Activated B cell treated with CpG ODN at 0.5 μM for 24 hours (primary cell): ENCODE measurements at places on chromosomes 13 and 19. TPM values are rescaled to one million over a fixed set of nuclear protein-coding genes. Genes with fewer than 3 reads are reported as not detected.

Gene KLK14
- 0.76 and 0.82 TPM in 2 replicates for total RNA-seq

Gene CCDC159
- 27.6 and 32.1 TPM in 2 replicates for total RNA-seq

Gene SLC44A2
- 195 and 213 TPM in 2 replicates for total RNA-seq

GRCh38 chr19:43784241-43784980, 3.6 kb upstream of the KCNN4 start:
- H3K4me3 ChIP-seq = peak overlapping the region; percentile 88
- H3K4me1 ChIP-seq = peaks cover 48% of the 10 kb centered on the region
- DNase-seq = peak; percentile 50
- H3K27me3 ChIP-seq = no peaks in the 10 kb centered on the region
- peak overlapping the region; percentile 94 for H3K27ac ChIP-seq

DNA sequence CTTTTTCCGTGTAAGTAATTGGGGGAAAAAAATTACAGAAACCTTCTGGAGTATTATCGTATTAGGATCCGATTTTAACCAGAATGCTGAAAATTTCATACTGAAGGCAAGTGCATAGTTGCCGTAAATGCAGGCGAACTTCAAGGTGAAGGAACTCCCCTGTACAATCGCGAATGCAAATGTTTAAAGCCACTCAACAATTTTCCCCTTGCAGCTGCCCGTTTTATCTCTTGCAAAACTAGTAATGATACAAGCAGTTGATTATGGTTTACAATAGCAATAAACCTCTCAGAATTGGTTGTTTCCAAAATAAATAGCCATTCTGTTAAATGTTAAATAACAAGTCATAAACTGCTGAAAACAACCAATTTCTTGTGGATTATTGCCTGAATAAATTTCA, 105.7 kb downstream of the DNAJC15 start:
- H3K4me1 ChIP-seq = peaks cover 22% of the 10 kb centered on the region
- DNase-seq = no peak
- H3K27me3 ChIP-seq = peaks cover 29% of the 10 kb centered on the region
- no peak overlapping the region for H3K27ac ChIP-seq
- H3K36me3 ChIP-seq = no peaks in the 10 kb centered on the region
- H3K4me3 ChIP-seq = peak overlapping the region; percentile 72

GRCh38 chr13:99363949-99364348, 56.8 kb upstream of the GPR183 start:
- peak overlapping the region; percentile 71 for H3K27ac ChIP-seq
- peaks cover 90% of the 10 kb centered on the region for H3K4me1 ChIP-seq
- H3K36me3 ChIP-seq = peaks cover 30% of the 10 kb centered on the region
- H3K4me3 ChIP-seq = peak overlapping the region; percentile 25
- no peaks in the 10 kb centered on the region for H3K27me3 ChIP-seq
- DNase-seq = no peak

Gene TUBGCP3
- 47.9 and 57.4 TPM in 2 replicates for total RNA-seq

GRCh38 chr19:1110809-1111640, 7.2 kb downstream of the GPX4 start:
- peaks cover 15% of the 10 kb centered on the region for H3K4me1 ChIP-seq
- no peak overlapping the region for H3K4me3 ChIP-seq
- no peak overlapping the region for H3K27ac ChIP-seq
- peaks cover 29% of the 10 kb centered on the region for H3K36me3 ChIP-seq
- H3K27me3 ChIP-seq = no peaks in the 10 kb centered on the region
- no peak for DNase-seq

Gene ZNF296
- total RNA-seq = 27.8 and 28.0 TPM in 2 replicates

Gene PRRG2
- total RNA-seq = 1.8 and 2.2 TPM in 2 replicates

Gene GPC5
- total RNA-seq = 0.24 and 0.46 TPM in 2 replicates

- H3K36me3 ChIP-seq = no peaks in the 10 kb centered on the region
- H3K4me3 ChIP-seq = no peak overlapping the region
- no peak for DNase-seq
- peaks cover 9% of the 10 kb centered on the region for H3K4me1 ChIP-seq
Observed at GRCh38 chr13:112064222-112064621, 2.7 kb upstream of the SOX1 start.

Gene ABHD13
- 9.4 and 10.9 TPM in 2 replicates for total RNA-seq

- no peak for DNase-seq
- no peaks in the 10 kb centered on the region for H3K36me3 ChIP-seq
- H3K4me3 ChIP-seq = no peak overlapping the region
- H3K27me3 ChIP-seq = no peaks in the 10 kb centered on the region
Observed at GRCh38 chr13:47277774-47278173, 380.9 kb upstream of the HTR2A start.

DNA sequence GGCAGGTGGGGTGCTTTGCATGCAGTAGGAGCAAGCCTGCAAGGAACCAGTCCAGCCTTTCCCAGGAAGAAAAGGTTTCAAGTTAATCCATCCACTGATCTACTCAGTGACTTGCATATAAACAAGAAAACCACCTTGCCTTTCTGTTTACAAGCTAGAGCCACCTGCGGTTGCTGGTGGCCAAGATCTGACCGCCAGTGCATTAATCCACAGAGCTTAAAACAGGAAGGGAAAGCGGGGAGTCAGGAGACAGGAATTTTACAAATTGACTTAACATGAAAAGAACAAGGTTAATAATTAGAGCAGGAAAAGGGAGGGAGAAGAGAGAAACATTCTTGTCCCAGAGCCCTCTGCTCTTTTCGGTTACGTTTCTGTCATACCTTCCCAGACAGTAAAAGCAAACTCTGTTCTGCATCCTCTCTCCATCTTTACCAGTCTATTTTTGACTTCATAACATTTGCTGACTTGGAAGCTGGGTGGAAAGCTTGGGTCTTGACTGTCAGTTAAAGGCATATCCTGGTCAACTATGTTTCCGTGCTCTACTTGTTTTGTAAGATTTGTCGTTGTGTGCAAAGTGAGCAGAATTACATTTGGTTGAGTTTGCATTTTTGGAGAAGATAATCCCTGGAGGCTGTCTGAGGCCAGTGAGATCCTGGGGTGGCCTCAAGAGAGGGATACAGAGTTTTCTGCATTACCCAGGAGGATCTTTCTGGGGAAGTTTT, 760.6 kb downstream of the EFNB2 start:
- H3K27ac ChIP-seq = no peak overlapping the region
- H3K27me3 ChIP-seq = no peaks in the 10 kb centered on the region
- H3K36me3 ChIP-seq = no peaks in the 10 kb centered on the region
- DNase-seq = no peak

DNA sequence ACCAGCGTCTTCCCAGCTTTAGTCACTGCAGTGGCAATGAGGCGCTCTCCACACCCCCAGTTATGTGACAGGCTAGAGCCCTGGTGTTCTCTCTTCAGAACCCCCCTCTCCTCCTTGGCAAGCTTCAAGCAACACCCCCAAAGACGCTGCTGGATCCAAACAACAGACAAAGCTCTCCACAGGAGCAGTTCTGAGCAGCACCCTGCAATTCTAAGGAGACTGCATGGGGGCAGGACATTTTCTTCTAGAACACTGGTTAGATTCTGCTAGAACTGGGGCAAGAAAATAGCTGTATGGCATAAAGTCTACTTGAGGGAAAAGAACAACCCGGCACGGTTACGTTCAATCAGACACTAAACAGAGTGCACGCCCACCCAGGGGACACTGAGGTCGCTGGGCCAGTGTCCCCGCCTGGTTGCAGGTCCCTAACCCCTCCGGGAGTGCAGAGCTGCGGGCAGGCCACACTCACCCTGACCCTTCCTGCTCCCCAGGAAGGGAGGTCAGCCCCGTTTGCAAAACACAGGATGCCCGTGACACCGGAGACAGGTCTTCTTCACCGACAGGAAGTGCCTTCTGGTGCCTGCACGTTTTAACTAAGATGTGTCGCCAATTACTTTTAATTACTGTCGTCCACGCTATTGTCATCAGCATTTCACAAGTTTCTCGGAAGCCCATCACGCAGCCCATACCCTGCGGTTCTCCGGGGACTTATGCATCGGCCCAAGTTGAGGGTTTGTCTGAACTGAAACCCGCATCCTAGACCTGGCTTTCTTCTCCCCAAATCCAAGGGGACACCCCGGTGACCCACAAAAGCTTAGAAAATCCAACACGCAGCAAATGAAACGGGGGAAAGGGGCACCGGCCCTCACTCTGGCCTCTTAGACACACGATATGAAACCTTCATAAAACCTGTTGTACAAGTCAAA, 943 bp downstream of the GJB6 start:
- H3K36me3 ChIP-seq = no peaks in the 10 kb centered on the region
- peak overlapping the region; percentile 48 for H3K4me3 ChIP-seq
- peaks cover 42% of the 10 kb centered on the region for H3K27me3 ChIP-seq
- no peak overlapping the region for H3K27ac ChIP-seq
- DNase-seq = no peak

- H3K27ac ChIP-seq = no peak overlapping the region
- DNase-seq = no peak
- H3K4me3 ChIP-seq = no peak overlapping the region
- no peaks in the 10 kb centered on the region for H3K27me3 ChIP-seq
- H3K4me1 ChIP-seq = peaks cover 29% of the 10 kb centered on the region
Observed at GRCh38 chr19:46977548-46977947, 42.1 kb upstream of the NPAS1 start.

DNA sequence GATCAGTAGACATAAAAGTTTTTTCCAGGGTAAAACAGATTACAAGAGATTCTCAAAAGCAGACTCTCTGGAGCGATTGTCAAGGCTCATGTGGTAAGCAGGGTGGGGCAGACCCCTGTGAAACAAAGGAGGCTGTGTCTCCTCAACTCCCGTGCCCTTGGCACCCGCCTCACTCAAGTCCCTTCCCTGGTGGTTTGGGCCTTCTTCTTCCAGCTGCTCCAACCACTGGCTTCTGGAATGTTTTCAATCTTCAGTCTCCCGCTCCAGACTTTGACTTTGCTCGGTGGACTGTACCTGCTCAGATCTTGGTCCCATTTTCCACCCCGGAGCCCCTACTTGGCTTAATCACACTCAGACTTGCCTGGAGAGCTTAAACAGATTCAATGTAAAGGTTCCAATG, 74.8 kb upstream of the STK24 start:
- H3K4me1 ChIP-seq = peaks cover 5% of the 10 kb centered on the region
- DNase-seq = no peak
- H3K36me3 ChIP-seq = no peaks in the 10 kb centered on the region
- peaks cover 6% of the 10 kb centered on the region for H3K27me3 ChIP-seq
- H3K27ac ChIP-seq = no peak overlapping the region

DNA sequence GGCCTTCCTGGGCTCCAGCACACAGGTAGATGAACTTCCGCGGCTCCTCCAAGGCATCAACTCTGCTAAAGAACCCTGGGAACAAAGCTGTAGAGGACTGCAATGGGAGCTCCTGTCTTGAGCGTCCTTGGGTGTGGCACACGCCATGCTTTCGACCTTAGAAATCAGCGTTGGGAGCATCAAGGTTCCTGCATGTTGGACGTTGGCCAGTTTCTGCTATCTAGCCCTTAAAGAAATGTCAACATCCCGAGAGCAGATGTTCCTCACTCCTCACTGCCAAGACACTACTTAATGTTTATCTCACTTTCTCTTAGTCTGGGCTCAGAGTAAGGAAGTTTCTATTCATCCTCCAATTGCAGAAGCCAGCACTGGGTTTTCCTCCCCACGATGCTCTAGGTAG, 70.6 kb upstream of the MEDAG start:
- DNase-seq = no peak
- H3K27ac ChIP-seq = no peak overlapping the region

Gene S1PR4
- 27.3 and 29.7 TPM in 2 replicates for total RNA-seq

Gene TRIP10
- 94.7 and 101 TPM in 2 replicates for total RNA-seq

GRCh38 chr19:16013181-16013850, 63.0 kb upstream of the TPM4 start:
- H3K27me3 ChIP-seq = peaks cover 2% of the 10 kb centered on the region
- no peaks in the 10 kb centered on the region for H3K4me1 ChIP-seq
- no peaks in the 10 kb centered on the region for H3K36me3 ChIP-seq
- DNase-seq = no peak
- H3K27ac ChIP-seq = no peak overlapping the region

- H3K27ac ChIP-seq = no peak overlapping the region
- no peak for DNase-seq
- no peak overlapping the region for H3K4me3 ChIP-seq
- H3K4me1 ChIP-seq = no peaks in the 10 kb centered on the region
- no peaks in the 10 kb centered on the region for H3K36me3 ChIP-seq
Observed at GRCh38 chr13:35814605-35815011, 316.6 kb downstream of the DCLK1 start.

DNA sequence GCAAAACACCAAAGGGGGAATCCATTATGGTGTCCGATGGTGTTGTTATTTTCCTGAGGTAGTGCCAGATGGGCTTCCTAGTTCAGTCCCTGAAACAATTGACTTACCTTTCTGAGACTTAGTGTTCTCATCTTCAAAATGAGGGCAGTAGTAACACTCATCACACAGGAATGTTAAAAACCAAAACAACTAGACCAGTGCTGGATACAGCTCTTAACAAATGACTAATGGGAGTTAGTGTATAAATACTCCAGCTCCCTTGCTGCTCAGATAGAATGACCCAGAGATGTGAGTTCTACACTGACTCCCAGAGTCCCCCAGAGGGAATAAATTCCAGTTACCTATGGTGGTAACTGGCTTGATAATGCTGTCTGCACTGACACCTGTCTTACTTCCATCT, 49.9 kb downstream of the MBD3L2B start:
- H3K27ac ChIP-seq = no peak overlapping the region
- H3K4me1 ChIP-seq = peaks cover 3% of the 10 kb centered on the region
- H3K36me3 ChIP-seq = no peaks in the 10 kb centered on the region
- H3K4me3 ChIP-seq = no peak overlapping the region

GRCh38 chr19:19488875-19489690, 26.3 kb downstream of the TSSK6 start:
- DNase-seq = peak; percentile 53
- H3K4me3 ChIP-seq = peak overlapping the region; percentile 58
- peaks cover 58% of the 10 kb centered on the region for H3K4me1 ChIP-seq

DNA sequence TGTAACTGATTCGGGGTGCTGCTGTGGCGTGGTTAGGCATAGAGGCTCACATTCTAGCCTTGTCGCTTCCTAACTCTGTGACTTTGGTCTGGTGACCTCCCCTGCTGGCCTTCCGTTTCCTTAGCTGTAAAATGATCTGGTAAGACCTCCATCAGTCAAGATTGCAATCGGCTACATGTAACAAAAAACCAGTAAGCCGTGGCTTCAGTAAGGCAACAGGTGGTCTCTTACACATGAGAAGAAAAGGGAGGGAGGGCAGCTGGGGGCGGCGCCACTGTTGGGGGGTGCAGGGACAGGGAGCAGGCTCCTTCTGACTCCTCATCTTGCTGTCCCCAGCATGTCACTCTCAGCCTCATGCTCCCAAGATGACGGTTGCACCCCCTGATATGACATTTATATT, 148.0 kb downstream of the SIPA1L3 start:
- H3K4me1 ChIP-seq = peaks cover 52% of the 10 kb centered on the region
- H3K4me3 ChIP-seq = no peak overlapping the region
- H3K27me3 ChIP-seq = no peaks in the 10 kb centered on the region
